ENCODE measurements at places on chromosomes 2 and 18.

DNA sequence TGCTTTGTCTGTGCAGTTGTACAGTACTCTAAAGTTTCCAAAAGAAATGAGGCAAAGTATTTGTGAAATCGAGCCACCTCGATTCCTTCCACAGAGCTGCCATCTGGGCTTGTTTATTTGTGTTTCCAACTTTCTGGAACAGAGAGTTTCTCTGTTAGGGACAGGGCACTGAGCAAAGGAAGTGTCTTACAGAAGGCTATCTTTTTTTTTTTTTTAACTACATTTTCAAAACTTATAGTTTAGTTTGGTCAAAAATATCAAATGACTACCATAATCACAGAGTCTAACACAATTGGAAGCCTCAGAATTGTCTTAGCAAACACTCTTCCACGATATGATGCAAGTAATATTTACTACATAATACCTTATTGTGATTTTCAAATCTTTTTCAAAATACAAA lies 796 bp downstream of the RFTN2 start:
- no peak for DNase-seq

DNA sequence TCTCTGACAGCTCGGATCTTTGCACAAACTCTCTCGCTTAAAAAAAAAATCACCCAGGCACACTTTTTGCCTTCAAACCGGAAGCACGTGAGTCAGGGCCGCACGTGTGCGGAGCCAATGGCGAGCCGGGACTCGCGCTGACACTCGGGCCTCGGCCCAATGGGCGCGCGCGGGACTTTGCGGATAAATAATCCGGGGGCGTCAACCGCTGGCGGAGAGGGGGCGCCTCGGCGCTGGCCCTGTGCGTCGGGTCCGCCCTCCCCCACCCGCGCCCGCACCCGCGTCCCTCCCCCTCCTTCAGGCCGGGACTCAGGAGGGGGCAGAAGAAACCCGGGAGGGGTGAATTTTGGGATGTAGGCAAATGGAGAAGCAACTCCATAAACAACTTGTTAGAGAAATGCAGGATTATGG lies 319 bp upstream of the EN1 start:
- DNase-seq, result no peak

DNA sequence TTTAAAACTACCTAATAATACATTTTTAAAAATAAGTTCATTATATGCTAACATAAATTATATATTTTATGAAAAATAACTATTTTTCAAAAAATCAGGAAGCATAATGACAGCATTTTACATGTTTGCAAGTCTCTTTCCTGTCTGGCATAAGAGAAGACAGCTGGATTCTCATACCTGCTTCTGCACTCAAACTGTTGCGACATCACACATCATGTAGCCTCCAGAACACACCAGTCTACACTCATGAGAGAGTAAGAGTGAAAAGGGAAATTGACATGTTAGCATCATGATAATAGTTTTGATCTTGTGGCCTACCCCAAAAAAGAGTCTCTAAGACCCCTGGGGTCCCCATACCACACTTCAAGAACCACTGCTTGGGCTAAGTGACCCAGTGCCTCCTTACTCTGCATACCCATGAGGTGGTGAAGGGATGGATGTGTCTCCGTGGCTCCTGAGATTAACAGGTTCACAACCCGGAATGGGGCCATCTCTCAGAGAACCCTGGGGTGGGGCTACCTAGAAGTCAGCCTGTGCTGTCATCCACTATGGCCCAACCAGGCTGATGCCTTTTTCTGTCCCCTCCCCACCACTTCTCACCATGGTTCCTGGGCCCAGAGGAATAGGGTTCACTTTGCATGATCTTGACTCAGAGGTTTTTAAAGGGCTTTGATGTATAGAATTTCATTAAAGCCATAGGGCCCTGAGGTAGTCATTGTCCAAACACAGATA lies 102.6 kb upstream of the DAPL1 start:
- no peak for DNase-seq

- DNase-seq, result no peak
These were observed 144.8 kb downstream of the ARHGAP28 start for GRCh38 chr18:6874315-6874714.

DNA sequence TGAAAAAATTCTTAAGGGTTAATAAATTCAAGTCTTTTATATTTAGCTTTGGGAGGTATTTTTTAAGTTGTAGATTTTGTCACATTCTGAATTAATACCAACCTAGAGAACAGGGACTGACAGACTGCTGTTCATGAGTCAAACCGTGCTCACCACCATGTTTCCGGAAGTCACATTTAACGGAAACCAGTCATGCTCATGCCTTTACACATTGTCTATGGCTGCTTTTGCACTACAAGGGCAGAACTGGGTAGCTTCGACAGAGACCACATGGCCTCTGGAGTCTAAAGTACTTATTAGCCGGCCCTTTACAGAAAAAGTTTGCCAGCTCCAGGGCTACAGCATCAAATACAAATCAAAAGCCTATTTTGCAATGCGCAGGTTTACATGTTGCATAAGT lies 33.3 kb downstream of the LONRF2 start:
- DNase-seq, result no peak

- no peak for DNase-seq
These were observed 167.9 kb downstream of the CBLN2 start for GRCh38 chr18:72376256-72376655.

- no peak for DNase-seq
These were observed 43.6 kb downstream of the ZNF521 start for GRCh38 chr18:25308381-25308780.

GRCh38 chr2:233007739-233008138 lies 5.3 kb downstream of the NGEF start:
- DNase-seq, result no peak

GRCh38 chr2:66782780-66783361 lies 347.9 kb downstream of the MEIS1 start:
- DNase-seq, result no peak

GRCh38 chr2:217820904-217821303 lies 181.9 kb downstream of the TNS1 start:
- no peak for DNase-seq

DNA sequence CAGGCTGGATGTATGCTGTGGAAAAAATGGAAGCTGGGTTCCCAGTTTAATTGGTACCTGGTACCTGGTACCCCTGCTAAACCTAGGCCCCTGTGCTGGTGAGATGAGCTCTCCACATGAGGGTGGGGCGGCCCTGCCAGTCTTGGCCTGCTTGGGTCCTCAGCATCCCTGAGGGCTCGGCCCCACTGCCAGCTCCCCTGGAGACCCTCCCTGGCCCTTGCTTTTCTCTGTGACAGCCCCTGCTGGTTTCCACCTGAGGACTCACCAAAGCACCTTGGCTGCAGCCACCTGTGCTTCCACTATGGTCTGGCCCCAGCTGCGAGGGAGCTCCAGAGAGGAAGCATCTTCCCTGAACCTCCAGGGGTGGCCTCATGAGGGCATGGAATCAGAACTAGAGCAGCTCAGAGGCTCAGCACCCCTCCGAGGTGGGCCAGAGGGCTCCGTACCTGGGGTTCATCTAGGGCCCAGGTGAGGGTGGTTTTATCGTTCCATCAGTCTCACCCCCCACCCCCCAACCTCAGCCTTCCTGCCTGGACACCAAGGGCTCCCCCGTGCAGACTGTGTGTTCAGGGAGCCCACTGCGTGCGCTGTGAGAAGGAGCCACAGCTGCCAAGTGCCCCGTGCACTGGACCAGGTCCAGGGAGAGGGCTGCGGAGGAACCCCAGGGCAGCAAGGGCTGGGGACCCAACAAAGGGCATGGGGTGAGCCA lies 23.7 kb upstream of the HDAC4 start:
- no peak for DNase-seq

- no peak for DNase-seq
These were observed 38.7 kb downstream of the ZC3H8 start for GRCh38 chr2:112216167-112216566.

- no peak for DNase-seq
These were observed 43.0 kb downstream of the TNFRSF11A start for GRCh38 chr18:62368100-62368499.

DNA sequence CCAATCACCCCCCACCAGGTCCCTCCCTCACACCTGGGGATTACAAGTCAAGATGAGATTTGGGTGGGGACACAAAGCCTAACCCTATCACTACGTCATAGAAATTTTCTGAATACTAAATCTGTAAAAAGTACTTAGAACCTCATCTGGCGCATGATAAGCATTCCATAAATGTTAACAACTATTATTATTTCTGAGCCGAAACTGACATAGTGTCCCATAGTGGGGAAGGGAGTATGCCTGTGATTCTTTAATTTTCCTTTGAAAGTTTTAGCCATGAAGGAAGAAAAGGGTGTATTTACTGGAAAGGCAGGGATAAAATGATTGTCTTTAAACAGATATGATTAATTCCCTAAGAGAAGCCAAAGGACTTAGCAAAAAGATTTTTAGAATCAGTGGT lies 71.4 kb downstream of the FHOD3 start:
- no peak for DNase-seq

GRCh38 chr2:151381266-151381665 lies 23.9 kb downstream of the TNFAIP6 start:
- DNase-seq, result no peak

DNA sequence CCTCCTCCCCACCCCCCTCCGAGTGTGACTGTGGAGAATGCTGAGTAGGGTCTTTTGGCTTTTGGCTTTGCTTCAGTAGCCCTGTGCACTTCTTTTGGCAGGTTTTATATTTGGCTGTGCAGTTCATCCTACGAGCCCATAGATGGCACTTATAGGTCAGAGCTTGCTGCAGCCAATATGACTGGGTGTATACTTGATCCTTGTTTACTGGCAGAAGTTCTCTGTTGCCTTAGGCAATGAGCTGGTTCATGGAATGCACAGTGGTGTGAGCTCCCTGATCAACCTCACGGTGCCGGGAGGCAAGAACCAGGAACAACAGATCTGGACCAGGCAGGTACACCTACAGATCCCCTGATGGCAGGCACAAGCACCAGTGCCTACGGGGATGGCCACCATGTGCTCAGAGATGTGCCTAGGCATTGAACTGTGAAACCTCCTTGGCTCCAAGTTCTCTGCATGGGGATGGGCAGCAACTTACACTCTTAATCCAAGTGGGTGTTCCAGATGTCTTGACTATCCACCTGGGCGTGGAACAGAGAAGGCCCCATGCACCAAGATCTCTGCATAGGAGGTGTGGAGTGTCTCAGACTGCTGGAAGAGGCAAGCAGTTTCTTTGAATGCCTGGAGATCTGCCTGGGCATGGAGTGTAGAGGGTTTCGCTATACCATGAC lies 190.4 kb downstream of the KIAA1328 start:
- peak; percentile 70 for DNase-seq

DNA sequence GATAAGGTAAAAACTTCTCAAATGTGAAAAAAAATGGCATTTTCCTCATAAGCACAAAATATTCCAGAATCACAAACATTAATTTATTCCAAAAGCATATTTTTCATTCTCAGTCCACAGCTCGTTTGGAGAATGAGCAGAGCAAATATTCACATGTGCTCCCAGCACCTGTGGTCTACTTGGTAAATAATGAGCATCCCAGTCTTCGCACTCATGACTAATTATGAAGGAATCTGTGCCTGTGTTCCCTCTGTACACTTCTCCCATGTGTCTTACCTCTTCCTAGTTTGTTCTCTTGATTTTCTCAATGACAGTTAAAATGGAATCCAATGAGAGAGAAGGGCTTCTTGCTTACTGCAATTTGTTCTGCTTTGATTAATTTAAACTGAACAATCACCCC lies 671.0 kb upstream of the SOX11 start:
- DNase-seq, result no peak

DNA sequence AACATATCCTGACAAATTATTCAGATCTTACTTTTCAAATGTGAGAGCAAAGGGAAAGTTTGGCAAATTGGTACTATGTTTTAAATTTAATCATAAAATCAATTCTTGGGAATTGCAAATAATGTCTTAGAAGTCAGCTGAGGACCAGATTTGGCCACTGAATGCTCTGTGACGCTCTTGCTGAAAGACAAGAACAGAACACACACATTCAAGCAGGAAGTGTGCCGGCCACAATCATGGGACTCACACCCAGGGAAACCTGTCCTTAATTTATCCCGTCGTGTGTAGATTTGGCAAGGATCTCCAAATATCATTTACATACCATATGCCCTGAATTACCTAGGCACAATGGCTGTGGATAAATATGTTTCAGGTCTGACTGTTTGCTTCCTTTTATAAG lies 253.1 kb downstream of the TCF4 start:
- no peak for DNase-seq

GRCh38 chr18:58114766-58115165 lies 70.7 kb downstream of the NEDD4L start:
- DNase-seq, result no peak

DNA sequence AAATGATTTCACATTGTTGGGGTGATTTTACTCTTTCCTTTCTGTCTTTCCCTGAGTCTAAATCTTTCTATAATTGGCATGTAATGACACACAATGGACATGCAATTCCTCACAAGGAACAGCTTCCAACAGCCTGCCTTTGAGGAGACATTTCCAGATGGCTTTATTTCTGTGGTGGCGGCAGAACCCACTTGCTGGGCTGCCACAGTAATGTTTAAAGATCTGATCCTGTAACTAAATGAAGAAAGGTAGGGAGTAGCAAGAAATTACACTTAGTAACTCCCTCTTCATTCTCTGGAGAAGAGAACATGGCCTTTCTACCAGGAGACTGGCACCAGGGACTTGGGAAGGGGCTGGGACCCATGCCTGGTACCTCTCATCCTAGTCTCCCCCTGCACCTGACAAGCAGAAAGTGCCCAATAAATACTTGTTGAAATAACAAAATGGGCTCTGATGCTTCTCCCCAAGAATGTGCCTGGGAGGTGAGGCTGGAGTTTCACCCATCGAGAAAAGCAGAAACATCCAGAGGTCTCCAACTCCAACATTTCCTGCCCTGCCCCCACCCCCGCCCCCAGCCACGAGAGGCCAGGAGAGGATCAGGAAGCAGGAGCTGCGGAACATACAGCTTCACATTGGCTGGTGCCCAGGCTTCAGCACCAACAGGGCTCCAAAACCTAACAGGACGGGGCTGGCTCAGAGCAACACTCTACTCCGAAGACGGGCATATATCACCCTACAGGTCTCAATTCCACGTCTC lies 92.1 kb downstream of the PXDN start:
- no peak for DNase-seq

DNA sequence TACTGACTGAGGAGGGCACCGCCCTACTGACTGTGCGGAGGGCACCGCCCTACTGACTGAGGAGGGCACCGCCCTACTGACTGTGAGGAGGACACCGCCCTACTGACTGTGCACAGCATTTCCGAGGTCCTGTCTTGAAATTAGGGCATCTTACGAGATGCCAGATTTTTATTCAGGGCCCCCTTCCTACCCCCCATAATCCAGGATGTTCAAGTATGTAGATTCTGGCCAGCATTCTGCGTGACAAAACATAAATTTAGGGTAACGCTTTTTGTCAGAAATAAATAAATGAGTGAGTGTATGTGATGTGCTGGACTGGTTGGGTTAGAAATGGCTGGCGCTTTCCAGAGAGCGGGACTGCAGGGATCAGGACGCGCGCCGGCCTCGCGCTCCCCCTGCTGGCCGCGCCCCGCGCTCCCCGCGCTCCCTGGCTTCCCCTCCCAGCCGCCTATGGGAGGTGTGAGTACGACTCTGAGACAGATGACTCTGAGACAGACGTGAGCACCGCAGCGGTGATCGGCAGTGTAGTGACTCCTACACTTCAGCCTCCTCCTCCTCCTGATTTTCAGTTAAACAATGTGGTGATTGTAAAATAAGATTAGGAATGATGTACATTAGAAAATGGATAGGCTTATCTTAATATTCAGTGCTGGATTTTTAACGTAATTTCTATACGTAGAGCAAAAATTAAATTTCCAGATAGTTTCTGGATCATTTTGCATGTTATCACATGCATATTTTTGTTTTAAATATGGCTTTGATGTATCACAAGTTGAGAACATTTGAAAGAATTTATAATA lies 149.2 kb upstream of the NFATC1 start:
- peak; percentile 6 for DNase-seq

GRCh38 chr2:23497063-23497462 lies 112.1 kb downstream of the KLHL29 start:
- peak; percentile 64 for DNase-seq

Data from NCI-H446 (cell line).